ENCODE measurements at places on chromosomes 5 and 9. TPM values are rescaled to one million over a fixed set of nuclear protein-coding genes. Genes with fewer than 3 reads are reported as not detected.

- H3K4me1 ChIP-seq = no peaks in the 10 kb centered on the region
- no peaks in the 10 kb centered on the region for H3K36me3 ChIP-seq
- DNase-seq = peak; percentile 3
- H3K4me3 ChIP-seq = no peak overlapping the region
- H3K27me3 ChIP-seq = no peaks in the 10 kb centered on the region
Measured at GRCh38 chr5:170986598-170986997, 124.8 kb downstream of the RANBP17 start.

DNA sequence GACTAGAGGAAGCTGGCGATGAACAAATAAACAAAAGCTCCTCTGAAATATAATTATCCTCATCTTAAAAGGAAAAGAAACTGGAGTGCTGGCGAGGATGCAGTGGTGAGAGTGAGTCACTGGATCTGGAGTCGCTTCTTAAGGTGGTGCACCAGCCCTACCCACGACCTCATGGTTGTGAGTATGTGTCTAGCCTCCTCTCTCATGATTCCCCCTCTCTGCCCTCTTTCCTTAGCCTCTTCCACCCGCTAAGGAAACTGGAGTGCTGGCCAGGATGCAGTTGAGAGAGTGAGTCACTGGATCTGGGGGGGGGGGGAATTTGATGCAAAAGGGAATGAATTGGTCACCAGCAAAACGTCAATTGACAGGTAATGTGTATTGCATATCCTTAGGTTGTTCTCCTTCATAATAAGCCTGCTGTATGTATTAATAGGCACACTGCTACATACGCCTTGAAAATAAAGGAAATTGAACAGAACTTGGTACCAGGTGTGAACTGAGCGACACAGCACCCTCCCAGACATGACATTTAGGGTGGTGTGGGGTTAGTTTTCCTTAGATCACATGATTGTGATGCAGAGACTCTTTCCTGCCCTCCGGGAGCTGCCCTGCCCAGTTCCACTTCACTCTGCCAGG, 36.3 kb upstream of the EBF1 start:
- H3K27ac ChIP-seq = no peak overlapping the region
- H3K36me3 ChIP-seq = no peaks in the 10 kb centered on the region
- H3K4me3 ChIP-seq = no peak overlapping the region
- H3K27me3 ChIP-seq = peaks cover 12% of the 10 kb centered on the region
- DNase-seq = no peak

Gene CCDC171
- total RNA-seq = 1.7 TPM

DNA sequence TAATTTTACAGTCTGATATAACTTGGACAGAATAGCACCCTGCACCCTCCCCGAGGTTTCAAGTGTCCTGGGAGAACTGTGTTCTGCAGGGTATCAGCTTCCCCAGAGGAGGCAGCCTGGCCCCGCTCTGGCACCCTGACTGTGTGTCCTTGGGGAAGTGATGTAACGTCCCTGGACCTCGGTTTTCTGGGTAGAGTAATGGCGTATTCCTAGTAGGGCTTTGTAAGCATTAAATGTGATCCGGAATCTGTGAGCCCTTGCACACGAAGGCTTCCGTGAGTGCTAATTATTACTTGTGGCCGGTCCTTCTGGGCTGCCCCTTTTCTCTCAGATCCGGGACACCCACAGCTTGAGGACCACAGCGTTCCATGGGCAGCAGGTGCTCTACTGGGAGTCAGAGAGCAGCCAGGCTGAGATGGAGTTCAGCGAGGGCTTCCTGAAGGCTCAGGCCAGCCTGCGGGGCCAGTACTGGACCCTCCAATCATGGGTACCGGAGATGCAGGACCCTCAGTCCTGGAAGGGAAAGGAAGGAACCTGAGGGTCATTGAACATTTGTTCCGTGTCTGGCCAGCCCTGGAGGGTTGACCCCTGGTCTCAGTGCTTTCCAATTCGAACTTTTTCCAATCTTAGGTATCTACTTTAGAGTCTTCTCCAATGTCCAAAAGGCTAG, 1.0 kb upstream of the CACFD1 start:
- peak overlapping the region; percentile 72 for H3K4me3 ChIP-seq
- peaks cover 20% of the 10 kb centered on the region for H3K4me1 ChIP-seq
- no peak for DNase-seq
- no peak overlapping the region for H3K27ac ChIP-seq
- no peaks in the 10 kb centered on the region for H3K27me3 ChIP-seq

- H3K36me3 ChIP-seq = no peaks in the 10 kb centered on the region
- H3K27me3 ChIP-seq = peaks cover 14% of the 10 kb centered on the region
- DNase-seq = no peak
- no peaks in the 10 kb centered on the region for H3K4me1 ChIP-seq
Measured at GRCh38 chr5:75935572-75935971, 147.6 kb upstream of the SV2C start.

Gene SPAAR
- not detected for total RNA-seq

GRCh38 chr5:66669086-66669861, 73.1 kb downstream of the MAST4 start:
- DNase-seq = no peak
- H3K27ac ChIP-seq = no peak overlapping the region
- H3K27me3 ChIP-seq = no peaks in the 10 kb centered on the region
- no peaks in the 10 kb centered on the region for H3K4me1 ChIP-seq
- H3K36me3 ChIP-seq = no peaks in the 10 kb centered on the region

Gene DDX46
- 53.9 TPM for total RNA-seq

GRCh38 chr5:59173578-59173977, 590.7 kb downstream of the RAB3C start:
- H3K4me1 ChIP-seq = peaks cover 2% of the 10 kb centered on the region
- no peak overlapping the region for H3K27ac ChIP-seq
- no peaks in the 10 kb centered on the region for H3K36me3 ChIP-seq
- no peak for DNase-seq
- no peaks in the 10 kb centered on the region for H3K27me3 ChIP-seq

- H3K4me1 ChIP-seq = no peaks in the 10 kb centered on the region
- no peak overlapping the region for H3K27ac ChIP-seq
- no peaks in the 10 kb centered on the region for H3K27me3 ChIP-seq
- no peak for DNase-seq
- H3K4me3 ChIP-seq = no peak overlapping the region
- H3K36me3 ChIP-seq = no peaks in the 10 kb centered on the region
Measured at GRCh38 chr5:56507351-56507930, 274.3 kb upstream of the ANKRD55 start.

Gene CSF1R
- 0.36 TPM for total RNA-seq

GRCh38 chr9:114685951-114686350, 4.0 kb upstream of the TEX48 start:
- H3K27ac ChIP-seq = no peak overlapping the region
- no peak overlapping the region for H3K4me3 ChIP-seq
- no peaks in the 10 kb centered on the region for H3K36me3 ChIP-seq

- peak within 1 kb of the TSS; percentile 44 for H3K4me3 ChIP-seq
- H3K36me3 ChIP-seq = no peaks in the 10 kb centered on the region
- H3K27me3 ChIP-seq = no peaks in the 10 kb centered on the region
- no peak within 1 kb of the TSS for H3K27ac ChIP-seq
- peaks cover 12% of the 10 kb centered on the region for H3K4me1 ChIP-seq
Measured at GRCh38 chr9:100472788-100473275, at the start of gene TMEFF1. Gene TMEFF1, plus strand, starts transcription at chr9:100473149. Its CDS starts 396 bp downstream, at chr9:100473545.

DNA sequence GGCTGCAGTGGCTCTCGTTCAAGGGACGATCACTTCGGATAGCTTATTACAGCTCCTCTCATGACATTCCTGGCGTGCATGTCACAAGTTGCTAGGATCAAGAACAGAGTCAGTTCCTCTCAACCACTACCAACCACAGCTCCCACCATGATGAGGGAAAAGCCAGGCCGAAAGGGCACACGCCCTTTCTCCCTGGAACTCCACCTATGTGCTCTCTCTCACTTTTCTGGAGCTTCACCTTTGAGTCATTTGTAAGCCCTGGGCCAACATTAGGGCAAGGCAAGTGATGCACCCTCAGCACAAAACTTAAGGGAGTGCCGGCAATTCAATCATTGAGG, 1.6 kb downstream of the SPACA9 start:
- H3K4me3 ChIP-seq = no peak overlapping the region
- H3K27me3 ChIP-seq = peaks cover 2% of the 10 kb centered on the region
- DNase-seq = no peak
- H3K27ac ChIP-seq = no peak overlapping the region
- H3K36me3 ChIP-seq = no peaks in the 10 kb centered on the region

Gene GRM6
- total RNA-seq = not detected

GRCh38 chr9:3586066-3586465, 60.3 kb upstream of the RFX3 start:
- H3K36me3 ChIP-seq = no peaks in the 10 kb centered on the region
- DNase-seq = no peak
- no peaks in the 10 kb centered on the region for H3K4me1 ChIP-seq
- no peak overlapping the region for H3K27ac ChIP-seq
- H3K4me3 ChIP-seq = no peak overlapping the region

DNA sequence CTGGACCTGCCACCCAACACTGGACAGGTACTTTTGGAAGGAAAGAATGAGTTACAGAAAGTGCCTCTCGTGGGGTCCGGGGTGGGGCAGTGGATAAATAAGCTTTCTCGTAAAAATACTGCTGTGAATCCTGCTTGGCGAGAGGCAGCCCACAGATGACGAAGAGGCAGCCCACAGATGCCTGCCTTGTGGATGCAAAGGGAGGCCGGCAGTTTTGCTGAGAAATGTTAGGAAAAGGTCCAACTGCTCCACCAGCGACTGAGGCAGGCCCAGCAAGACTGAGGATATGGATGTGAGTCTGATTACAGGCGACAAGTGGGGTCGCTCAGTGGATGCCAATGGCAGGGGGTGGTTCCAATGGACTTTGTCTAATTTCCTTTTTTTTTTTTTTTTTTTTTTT, 79.1 kb upstream of the PPP1R26 start:
- H3K27ac ChIP-seq = no peak overlapping the region
- no peaks in the 10 kb centered on the region for H3K36me3 ChIP-seq
- H3K27me3 ChIP-seq = no peaks in the 10 kb centered on the region
- no peak overlapping the region for H3K4me3 ChIP-seq
- H3K4me1 ChIP-seq = no peaks in the 10 kb centered on the region
- no peak for DNase-seq

DNA sequence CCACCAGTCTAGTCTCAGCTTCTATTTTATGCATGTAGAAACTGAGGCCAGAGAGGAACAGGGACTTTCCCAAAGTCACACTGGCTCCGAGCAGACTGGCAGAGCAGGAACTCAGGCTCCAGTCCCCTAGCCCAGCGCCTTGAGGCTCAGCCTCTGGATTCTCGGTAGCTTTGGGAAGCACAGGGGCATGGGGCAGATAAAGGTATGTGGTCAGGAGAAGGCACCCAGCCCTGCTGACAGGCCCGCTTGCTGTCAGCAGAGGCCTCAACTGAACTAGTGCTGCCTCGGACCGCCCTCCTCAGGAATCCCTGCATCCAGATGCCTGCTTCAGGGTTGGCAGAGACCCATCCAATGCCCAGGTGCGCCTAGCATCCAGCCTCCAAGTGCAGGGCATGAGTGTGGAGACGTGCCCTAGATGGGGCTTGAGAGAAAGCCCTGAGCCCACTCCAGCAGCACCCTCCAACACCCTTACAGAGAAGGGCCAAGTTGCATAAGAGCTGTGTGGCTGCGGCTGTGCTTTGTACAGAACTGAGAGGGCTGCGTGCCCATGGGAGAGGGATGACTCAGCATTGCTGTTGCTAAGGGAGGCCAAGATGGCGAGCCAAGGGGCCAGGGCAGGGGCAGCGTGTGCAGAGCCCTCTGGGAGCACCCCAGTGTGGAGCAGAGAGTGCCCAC, 168.6 kb downstream of the MACROH2A1 start:
- DNase-seq = no peak
- no peaks in the 10 kb centered on the region for H3K27me3 ChIP-seq
- H3K27ac ChIP-seq = no peak overlapping the region
- no peaks in the 10 kb centered on the region for H3K4me1 ChIP-seq

GRCh38 chr5:38856660-38857059, 10.8 kb downstream of the OSMR start:
- no peaks in the 10 kb centered on the region for H3K27me3 ChIP-seq
- H3K36me3 ChIP-seq = no peaks in the 10 kb centered on the region
- no peak overlapping the region for H3K27ac ChIP-seq
- H3K4me1 ChIP-seq = no peaks in the 10 kb centered on the region
- H3K4me3 ChIP-seq = no peak overlapping the region
- DNase-seq = no peak

- H3K27me3 ChIP-seq = no peaks in the 10 kb centered on the region
- no peak overlapping the region for H3K27ac ChIP-seq
- no peaks in the 10 kb centered on the region for H3K4me1 ChIP-seq
- DNase-seq = no peak
- no peaks in the 10 kb centered on the region for H3K36me3 ChIP-seq
Measured at GRCh38 chr5:5046680-5047502, 93.2 kb upstream of the ADAMTS16 start.

DNA sequence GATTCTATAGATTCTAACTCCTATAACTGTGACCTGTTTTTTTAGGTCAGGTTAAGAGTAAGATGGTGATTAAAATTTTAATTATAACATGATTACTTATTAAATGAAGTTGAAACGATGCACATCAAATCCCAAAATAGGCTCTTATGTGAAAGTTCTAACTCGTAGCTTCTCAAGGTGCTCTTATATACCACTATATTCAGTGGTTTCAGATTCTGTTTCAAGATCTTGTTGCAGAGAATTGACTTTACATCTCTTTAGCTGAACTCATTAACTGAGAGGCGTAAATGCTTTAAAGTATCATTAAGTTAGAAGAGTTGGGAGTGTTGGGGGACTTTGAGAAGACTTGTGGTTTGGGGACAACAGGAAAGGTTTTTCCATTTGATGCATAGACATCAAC, 1399.8 kb downstream of the PTPRD start:
- H3K4me3 ChIP-seq = no peak overlapping the region
- H3K4me1 ChIP-seq = no peaks in the 10 kb centered on the region
- no peaks in the 10 kb centered on the region for H3K27me3 ChIP-seq
- no peak overlapping the region for H3K27ac ChIP-seq

Gene AGXT2
- total RNA-seq = not detected

DNA sequence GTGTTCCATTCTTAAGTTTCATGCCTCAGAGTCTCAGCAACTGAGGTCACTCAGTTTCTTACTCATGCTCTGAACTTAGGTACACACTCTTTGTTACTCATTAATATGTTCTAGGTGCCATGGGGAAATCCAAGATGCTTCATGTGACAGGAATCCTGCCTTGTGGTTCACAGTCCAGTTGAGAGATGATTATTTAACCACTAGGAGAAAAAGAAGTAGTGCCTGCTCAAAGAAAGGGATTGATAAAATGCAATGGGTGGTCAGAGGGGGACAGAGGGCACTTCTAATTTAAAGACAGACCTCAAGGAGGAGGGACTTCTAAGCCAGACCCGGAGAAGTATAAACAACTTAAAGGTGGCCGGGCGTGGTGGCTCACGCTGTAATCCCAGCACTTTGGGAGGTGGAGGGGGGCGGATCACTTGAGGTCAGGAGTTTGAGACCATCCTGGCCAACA, 69.0 kb downstream of the UGCG start:
- H3K27me3 ChIP-seq = no peaks in the 10 kb centered on the region
- H3K36me3 ChIP-seq = no peaks in the 10 kb centered on the region
- DNase-seq = no peak

GRCh38 chr5:37915097-37915736, 75.4 kb upstream of the GDNF start:
- peaks cover 3% of the 10 kb centered on the region for H3K27me3 ChIP-seq
- no peaks in the 10 kb centered on the region for H3K4me1 ChIP-seq
- H3K4me3 ChIP-seq = no peak overlapping the region
- H3K27ac ChIP-seq = no peak overlapping the region

GRCh38 chr5:166834246-166834645, 1457.2 kb upstream of the WWC1 start:
- no peaks in the 10 kb centered on the region for H3K4me1 ChIP-seq
- no peak for DNase-seq
- H3K4me3 ChIP-seq = no peak overlapping the region

All from T-cell (primary cell).